ENCODE measurements at places on chromosomes 16 and 17.
A peak's percentile ranks its signal among the peaks of the same experiment; 100 is the strongest.

- DNase-seq, result peak; percentile 97
These were observed 10.2 kb upstream of the PRSS22 start for GRCh38 chr16:2867987-2868789.

DNA sequence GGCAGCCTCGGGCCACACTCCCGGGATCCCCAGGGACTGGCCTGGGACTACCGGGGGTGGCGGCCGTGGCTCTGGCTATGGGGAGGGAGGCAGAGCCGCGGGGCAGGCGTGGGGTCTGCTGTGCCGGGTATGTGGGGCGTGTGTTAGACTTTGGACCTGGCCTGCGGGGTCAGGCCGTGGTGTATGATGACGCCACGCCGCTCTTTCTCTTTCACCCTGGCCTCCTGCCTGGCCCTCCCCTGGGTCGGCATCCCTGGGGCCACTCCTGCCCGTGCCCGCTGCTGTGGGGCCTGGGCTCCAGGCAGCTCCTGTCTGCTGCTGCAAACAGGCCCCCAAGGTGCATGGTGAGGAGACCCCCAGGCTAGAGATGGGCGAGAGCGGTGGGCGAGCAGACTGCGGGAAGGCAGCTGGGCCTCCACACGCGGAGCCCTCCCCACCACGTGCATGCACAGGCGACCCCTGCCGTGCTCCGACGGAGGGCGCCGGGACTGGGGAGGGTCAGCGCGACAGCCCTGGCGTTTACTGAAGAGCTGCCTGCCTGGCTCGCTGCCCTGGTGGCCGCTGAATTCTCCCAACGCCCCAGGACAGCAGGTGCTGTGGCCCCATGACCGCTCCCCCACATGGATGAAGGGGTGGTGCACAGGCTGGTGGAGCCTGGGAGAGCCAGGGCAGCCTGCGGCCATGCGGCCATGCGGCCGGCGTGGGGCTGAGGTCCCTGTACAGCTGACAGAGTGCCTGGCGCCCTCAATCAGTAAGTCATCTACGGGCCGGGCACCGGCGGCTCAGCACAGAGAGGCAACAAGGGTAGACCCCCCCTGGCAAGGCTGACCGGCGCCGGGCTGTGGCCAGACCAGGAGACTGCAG, 16.0 kb downstream of the CAPN15 start:
- no peak for DNase-seq

- DNase-seq, result no peak
These were observed 2.2 kb upstream of the ALOX15 start for GRCh38 chr17:4643676-4644075.

DNA sequence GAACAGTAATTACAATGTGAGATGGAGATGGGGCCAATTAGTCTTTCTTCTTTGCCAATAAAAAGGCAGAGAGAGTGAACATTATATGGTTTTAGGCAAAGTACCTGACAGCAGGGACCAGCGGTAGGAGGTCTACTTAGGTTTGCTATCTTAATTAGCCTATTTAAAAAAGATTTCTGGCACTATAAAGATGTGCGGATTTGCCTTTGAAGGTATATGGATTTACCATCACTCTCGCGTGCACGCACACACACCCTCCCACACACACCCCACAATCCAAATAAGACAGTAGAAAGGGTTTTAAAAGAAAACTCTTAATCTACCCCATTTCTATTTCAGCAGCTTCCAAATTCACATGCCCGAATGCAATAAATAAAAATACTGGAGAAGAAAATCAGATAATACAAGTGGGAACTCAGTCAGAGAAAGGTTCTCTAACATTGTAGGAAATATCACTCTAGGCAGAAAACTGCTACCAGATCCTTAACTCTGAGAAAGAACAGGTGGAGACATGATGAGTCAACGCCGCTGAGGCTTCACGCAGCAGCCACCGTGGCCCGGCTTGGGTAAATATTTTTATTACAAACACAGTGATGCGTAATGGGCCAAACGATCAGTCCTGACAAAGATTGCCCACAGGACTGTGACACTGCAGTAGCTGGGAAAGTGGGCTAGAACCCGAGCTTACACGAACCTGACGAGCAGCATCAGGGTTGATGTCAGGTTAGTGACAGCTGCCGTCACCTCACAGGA, 66.6 kb upstream of the AXIN2 start:
- DNase-seq, result peak; percentile 26

DNA sequence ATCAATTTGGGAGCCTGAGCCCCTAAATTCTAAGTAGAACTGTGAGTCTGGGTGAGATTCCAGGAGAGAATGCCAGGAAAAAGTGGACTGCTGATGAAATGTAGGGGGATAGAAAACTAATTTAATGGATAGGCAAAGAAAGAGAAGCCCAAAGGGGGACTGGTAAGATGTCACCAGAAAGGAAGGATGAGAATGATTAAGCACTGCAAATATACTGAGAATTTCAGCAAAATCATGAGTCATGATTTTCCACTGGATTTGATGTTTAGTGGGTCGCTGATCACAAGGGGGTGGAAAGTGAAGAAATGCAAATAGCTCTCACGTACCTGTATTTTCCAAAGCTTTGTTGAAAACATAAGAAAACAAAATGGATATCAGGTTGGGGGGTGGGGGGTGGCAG, 201.8 kb downstream of the SLC39A11 start:
- DNase-seq, result no peak

GRCh38 chr17:6528557-6528956, 27.8 kb downstream of the PITPNM3 start:
- no peak for DNase-seq

- DNase-seq, result no peak
These were observed 12.7 kb upstream of the PABPN1L start for GRCh38 chr16:88878967-88879787.

- no peak for DNase-seq
These were observed 26.1 kb downstream of the ZFPM1 start for GRCh38 chr16:88478889-88479792.

DNA sequence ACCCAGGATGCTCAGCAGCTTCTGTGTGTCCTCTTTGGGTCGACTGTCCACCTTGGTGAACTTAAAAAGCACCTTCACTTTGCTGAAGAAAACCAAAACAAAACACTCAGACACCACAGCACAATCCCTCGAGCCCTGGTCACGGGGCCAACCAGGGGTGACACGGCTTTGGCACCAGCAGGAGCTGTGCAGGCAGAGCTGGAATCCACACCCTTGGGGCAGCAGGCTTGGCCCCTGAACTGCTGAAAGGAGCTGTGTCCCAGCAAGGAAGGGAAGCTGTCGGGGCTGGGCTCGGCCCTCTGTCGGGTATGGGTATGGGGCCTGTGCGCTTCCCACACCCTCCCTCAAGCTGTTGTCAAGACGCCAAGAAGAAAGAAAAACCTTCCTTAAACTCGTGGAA, 7.6 kb upstream of the PLD6 start:
- DNase-seq, result no peak

GRCh38 chr17:50620858-50621257, 13.8 kb upstream of the ABCC3 start:
- no peak for DNase-seq

DNA sequence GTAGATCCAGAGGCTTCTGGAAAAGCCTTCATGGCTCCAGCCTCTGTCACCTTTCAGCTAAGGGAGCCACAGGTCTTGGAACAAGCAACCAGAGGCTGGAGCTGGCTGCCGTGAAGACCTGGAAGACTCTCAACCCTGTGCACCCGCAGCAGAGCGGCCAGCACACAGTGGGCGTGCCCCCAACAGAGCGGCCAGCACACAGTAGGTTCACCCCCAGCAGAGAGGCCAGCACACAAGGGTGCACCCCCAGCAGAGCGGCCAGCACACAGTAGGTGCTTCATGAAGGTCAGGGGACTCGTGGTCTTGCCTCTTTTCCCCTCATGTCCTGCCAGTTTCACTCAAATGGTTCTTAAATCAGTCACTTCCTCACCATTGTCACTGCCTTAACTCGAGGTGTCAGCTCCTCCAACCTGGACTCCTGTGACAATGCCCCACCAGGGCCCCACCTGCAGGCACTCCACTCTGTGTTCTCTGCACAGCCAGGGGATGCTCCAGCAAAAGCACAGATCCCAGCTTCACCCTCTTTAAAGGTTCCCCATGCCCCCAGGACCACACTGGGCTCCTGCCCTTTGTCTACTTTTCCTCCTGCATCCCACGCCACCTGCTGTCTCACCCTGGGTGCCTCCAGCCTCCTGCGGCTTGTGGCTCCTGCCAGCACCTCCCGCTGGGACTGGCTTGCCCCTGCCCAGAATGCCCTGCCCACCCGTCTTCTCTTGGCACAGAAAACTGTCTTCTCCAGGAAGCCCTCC, 42.4 kb upstream of the DOC2B start:
- DNase-seq, result no peak

- peak; percentile 61 for DNase-seq
These were observed 206.3 kb upstream of the FOXF1 start for GRCh38 chr16:86303787-86304678.

- no peak for DNase-seq
These were observed 14.4 kb downstream of the CTRL start for GRCh38 chr16:67917140-67917851.

DNA sequence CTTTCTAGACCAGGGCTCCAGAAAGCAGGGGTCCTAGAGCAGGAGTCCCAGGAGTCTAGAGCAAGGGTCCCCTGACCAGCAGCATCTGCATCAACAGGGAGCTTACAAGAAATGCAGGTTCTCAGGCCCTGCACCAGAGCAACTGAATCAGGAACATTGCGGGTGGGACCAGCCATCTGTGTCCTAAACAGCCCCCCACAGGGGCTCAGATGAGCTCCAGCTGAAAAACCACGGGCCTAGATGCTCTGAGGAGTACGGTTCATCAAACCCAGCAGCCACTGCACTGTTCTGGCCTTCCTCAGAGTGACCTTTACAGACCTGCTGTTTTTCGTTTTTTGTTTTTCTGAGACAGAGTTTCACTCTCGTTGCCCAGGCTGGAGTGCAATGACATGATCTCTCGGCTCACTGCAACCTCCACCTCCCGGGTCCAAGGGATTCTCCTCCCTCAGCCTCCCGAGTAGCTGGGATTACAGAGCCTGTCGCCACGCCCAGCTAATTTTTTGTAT, 438.2 kb downstream of the SOX9 start:
- DNase-seq, result no peak

DNA sequence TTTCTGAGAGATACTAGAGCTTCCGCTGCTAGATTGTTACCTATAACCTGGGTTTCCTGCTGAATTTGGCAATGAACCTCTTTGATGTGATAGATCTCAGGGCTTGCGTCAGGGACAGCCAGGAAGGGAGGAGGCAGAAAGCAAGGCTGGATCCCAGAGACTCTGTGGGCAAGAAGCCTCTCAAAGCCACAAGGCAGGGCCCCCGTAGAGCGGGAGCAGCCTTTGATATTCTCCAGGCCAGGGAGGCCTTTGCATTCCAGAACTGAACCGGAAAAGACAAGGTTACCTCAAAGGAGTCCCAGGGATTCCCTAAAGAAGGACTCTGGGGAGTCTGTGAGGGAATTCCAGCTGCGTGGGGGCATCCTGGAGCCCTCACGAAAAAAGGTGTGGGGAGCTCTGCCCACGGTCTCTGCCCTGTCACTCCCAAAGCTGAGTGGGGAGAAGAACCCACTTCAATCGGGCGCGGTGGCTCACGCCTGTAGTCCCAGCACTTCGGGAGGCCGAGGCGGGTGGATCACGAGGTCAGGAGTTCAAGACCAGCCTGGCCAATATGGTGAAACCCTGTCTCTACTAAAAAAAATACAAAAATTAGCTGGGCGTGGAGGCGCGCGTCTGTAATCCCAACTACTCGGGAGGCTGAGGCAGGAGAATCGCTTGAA, 14.3 kb upstream of the SCIMP start:
- no peak for DNase-seq

GRCh38 chr17:74466111-74466827, at the start of gene CD300A:
Gene CD300A, plus strand, starts transcription at chr17:74466634. Its CDS starts 70 bp downstream, at chr17:74466704.
- DNase-seq, result no peak

- DNase-seq, result no peak
These were observed 732 bp downstream of the TNRC6A start for GRCh38 chr16:24729951-24730815.

- no peak for DNase-seq
These were observed 242.2 kb downstream of the SHISA9 start for GRCh38 chr16:13143551-13143950.

DNA sequence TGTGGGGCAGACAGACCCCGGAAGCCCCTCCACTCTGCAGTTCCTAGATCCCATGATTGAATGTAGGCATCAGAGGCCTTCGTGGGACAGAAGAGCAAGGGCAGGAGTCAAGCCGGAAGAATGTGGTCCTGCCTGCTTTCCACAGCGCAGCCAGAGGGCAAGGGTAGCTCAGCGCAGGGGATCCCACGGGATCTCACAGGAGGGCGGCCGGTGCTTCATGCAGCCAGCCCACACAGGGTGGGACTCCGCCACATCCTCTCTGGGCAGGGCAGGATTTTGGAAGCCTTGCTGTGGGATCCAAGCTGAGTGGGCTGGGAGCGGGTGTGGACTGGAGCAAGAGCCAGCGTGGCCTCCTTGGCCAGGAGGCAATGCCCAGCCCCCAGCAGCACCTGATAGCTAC, 13.0 kb downstream of the KATNB1 start:
- DNase-seq, result no peak

DNA sequence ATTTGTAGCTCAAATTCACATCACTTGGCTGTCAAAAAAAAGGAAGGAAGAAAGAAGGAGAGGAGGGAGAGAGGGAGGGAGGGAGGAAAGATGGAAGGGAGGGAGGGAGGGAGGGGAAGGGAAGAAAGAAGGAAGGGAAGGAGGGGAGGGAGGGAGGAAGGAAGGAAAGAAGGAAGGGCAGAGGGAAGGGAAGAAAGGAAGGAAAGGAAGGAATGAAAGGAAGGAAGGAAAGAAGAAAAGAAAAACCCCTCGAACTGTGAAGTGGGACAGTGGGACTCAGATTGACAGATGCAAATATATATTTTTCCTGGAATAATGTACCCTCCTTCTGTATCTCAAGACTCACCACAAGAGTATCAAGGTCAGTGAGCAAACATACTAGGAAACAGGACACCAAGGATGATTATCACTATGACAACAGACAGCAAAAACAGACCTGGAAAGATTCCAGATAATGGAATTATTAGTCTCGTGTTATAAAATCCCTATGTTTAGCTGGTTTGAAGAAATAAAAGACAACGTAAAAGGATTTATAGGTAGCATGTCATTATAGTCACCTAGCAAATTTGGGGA, 24.2 kb upstream of the ABCA3 start:
- no peak for DNase-seq

DNA sequence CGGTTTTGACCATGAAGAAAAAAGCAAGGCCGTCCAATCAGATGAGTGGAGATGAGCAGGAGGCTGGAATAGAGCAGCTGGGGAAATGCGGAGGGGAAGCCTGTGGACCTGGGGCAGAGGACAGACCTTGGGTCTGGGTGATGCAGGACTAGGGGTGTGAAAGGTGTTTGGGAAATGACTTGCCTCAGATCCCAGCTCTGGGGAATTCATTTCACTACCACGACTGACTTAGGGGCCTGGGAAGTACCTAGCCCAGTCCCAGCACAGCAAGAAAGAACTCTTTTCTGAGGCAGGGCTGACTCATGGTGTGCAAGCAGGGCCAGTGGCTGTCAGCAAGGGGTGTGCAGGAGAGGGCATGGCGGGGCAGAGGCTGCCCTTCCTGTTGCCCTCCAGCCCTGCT, 14.8 kb downstream of the DNAI2 start:
- DNase-seq, result no peak

DNA sequence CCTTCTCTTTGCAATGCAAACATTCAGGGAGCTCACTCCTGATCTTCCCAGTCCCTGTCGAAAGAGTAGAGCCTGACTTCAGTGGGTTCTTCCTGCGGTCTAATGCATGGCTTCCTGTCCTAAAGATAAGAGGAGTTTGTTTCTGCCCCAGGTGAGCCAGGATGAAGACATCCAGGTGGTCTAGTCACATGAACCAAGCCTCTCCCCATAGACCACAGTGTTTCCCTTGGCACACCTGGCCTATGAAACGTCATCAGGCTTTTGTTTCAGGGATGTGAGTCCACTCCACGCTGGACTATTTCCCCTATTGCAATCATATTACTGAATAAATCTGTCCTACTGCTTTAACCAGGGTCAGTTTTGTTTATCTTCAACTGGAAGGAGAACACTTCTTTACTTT, 21.1 kb downstream of the CES1 start:
- no peak for DNase-seq
